ENCODE measurements at places on chromosomes 2 and 18.

- DNase-seq, result no peak
These were observed 42.6 kb downstream of the INPP4A start for GRCh38 chr2:98487101-98487805.

DNA sequence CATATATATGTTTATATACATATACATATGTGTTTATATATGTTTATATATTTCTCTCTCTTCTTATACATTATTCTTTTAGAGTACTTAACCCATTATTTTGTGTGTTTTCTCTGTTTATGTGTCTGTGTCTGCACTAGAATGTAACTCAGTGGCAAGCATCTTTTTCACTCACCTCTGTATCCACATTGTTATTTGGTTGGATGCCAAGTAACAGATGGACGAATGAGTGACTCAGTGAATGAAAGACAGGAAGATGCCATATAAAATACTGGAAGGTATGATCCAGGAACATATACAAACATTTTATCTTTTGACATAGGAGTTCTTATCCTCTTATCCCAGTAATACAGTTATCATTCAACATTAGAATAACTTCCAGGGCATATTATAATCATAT is 684.8 kb downstream of the RNF144A start:
- DNase-seq, result no peak

DNA sequence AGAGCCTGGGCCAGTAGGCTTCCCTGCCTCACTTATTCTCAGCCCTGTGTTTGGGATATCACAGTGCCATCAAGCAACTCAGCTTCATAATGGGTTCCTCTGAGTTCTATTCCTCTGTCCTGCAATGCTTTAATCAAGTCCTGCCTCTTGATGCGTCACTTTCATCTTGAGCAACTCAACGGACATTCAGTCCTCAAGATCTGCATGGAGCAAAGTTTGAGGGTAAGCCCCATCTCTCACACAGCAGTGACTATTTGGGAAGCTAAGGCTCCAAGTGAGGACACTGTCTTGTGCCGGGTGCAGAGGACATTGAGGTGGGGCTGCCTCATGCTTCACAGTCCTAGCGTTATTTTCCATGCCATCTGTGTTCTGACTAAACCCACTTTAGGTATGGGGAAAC is 50.9 kb upstream of the PLB1 start:
- DNase-seq, result no peak

DNA sequence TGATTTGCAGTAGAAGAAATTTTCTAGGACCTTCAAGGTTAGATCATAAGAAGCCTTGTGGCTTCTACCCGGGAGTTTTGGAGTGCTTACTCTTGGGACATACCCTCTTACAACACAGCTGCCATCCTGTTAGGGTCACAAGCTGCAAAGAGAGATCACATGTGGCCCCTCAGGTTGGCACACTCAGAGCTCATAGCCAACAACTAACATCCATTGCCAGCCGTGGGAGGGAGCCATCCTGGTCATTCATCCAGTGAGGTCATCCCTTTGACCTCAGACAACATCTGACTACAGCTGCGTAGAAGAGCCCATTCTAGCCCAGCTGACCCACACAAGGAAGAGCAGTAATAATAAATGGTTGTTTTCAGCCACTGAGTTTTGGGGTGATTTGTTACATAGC is 76.9 kb upstream of the NABP1 start:
- DNase-seq, result no peak
